CD4-positive, alpha-beta T cell treated with Interferon alpha-2 for 1 hour (primary cell): ENCODE measurements at places on chromosomes 2 and 18.

DNA sequence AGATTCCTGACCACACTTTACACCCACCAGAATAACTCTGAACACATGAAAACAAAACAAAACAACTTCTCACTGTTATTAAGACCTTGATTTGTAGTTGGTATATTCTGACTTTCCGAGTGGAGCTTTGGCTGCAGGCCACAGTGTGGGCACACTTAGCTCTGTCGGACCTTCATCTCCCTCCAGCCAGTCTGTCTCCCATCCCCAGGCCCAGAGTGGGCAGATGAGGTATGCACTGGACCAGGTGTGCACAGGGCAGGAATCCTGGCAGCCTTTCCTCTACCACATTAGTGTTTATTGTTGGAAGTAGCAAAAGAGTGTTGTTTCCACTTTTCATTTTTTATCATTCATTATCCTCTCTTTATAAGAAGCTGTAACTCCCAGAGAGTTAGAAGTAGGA is 219.5 kb upstream of the TPO start:
- DNase-seq, result no peak

- no peak for DNase-seq
These were observed 395.5 kb upstream of the HNRNPA3 start for GRCh38 chr2:176817061-176817565.

DNA sequence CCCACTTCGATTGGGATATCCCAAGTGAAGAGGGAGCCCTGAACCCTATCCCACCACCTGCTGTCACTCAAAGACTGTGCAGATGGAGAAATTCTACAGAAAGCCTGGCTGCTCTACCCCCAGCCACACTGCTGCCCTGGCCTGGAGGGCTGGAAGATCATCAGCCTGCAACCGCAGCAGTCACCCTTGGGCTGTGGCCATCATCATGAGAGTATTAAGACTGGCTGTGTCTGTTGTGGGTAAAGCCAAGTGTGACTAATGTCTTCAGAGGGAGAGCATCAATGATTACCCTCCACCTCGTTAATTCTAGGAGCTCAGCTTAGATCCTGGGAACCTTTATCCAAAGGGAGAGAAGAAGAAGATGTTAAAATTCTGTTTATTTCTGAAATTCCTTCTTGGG is 221.5 kb downstream of the TFCP2L1 start:
- DNase-seq, result no peak

- no peak for DNase-seq
These were observed 163.1 kb upstream of the PKDCC start for GRCh38 chr2:41884718-41885117.

- no peak for DNase-seq
These were observed 292.1 kb upstream of the KLHL29 start for GRCh38 chr2:23092831-23093230.

DNA sequence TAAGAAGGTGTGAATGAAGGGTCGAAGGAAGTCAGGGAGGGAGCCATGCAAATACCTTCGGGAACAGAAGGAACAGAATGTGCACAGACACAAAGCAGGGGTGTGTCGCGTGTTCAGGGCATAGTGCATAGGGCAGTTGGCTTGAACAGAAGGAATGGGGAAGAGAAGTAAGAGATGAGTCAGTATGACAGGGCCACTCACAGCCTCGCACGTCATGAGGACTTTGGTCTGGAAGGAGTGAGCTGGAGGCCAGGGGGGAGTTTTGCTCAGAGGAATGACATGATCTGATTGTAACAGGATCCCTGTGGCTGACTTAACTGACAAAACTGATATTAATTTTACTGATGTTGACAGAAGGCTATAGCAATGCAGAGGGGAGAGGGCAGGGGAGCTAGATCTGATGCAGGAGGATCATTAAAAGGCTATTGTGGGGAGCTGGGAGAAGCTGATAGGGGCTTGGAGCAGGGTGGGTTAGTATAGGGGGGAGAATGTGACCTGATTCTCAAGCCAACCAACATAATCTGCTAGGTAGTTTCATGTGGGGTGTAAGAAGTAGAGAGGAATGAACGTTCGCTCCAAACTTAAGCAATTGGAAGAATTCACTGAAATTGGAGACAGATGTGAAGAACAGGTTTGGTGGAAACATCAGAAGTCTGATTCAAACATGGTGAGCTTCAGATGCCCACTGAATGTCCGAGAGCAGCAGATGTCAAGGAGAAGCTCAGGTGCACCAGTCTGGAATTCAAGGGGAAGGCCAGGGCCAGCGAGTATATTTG is 60.4 kb upstream of the COPS8 start:
- DNase-seq, result peak; percentile 17

DNA sequence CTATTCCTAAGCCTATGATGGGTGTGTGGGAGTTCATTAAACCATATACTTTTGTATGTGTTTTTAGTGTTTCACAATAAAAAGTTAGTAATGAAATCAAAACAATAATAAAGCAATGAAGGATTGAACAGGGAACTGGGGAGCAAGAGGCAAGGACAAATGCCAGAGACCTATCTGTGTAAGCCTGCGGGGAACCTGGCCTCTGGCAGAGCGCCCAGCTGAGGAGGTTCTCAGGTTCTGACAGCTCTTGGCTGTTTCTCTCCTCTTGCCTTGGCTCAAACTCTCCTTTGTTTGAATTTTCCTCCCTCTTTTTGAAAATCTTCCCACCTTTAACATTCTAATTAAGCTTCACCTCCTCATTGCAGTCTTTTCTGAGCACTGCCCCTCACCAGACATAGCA is 200.0 kb upstream of the NCKAP5 start:
- DNase-seq, result no peak

DNA sequence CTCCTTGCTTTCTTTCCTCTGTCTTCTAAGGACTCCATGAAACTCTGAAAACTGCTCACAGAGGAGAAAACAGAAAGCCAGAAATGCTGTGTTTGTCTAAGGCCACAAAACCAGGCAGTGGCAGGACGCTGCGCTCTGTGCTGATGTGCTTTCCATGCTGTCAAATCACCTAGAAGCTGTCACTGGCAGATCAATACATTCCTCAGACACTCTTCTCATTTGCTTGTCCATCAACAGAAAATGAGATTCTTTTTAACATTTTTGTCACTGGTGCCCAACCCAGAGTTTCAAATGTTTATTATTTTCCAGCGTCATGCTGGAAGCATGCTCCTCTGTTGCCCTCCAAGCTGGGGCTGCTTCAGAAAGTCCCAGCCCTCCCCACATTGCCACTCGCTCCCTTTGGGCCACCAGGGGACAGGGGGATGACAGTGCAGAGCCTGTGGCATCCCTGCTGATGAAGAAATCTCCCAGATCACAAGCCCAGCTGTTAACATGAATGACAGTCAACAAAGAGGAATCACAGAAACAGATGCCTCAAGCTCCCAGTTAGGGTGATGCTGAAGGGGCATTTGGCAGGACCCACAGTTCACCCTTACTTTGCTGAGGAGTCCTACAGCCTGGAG is 117.5 kb upstream of the MEIS1 start:
- no peak for DNase-seq
